ENCODE measurements at places on chromosomes 5 and 9.

- DNase-seq: no peak
Observed at GRCh38 chr9:127185931-127186781, 63.7 kb upstream of the ANGPTL2 start.

- DNase-seq: no peak
Observed at GRCh38 chr5:89395111-89395510, 512.1 kb upstream of the MEF2C start.

- DNase-seq: no peak
Observed at GRCh38 chr5:133928587-133929393, 39.6 kb downstream of the C5orf15 start.

- DNase-seq: no peak
Observed at GRCh38 chr5:97383996-97384395, 200.9 kb upstream of the RIOK2 start.

DNA sequence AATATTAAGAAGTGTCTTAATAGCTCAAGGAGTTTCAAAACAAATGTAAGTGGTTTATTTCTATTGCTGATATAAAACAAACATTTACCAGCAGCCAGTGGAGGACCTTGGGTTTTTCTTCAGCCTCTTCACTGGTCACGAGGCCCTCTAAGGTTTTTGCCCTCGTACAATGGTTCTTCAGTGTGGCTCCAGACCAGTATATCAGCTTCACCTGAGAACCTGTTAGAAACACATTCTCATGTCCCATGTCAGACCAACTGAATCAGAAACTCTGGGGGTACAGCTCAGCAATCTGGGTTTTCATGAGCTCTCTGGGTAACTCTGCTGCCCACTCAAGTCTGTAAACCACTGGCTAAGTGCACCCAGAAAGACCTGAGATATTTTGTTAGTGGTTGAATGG, 12.9 kb downstream of the WWC1 start:
- no peak for DNase-seq

- no peak for DNase-seq
Observed at GRCh38 chr5:134079748-134080581, 34.5 kb upstream of the TCF7 start.

DNA sequence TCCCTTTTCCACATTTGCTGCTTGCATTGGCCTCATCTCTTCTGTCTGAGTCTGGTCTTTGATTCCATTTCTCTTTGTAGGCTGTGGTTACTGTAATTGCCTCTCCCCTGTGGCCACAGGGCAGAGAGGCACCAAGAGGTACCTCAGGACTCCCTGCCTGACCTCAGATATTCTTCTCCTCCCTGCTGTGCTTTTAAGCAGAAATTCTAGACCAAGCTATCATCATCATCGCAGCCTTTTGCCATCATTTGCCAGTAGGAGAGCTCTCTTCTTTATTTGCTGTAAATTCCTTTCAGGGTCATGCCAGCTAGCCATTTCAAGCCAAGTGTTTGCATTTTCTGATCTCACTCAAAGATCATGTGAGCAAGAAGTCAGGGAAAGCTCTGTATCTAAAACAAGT, 369.6 kb downstream of the ICE1 start:
- no peak for DNase-seq

DNA sequence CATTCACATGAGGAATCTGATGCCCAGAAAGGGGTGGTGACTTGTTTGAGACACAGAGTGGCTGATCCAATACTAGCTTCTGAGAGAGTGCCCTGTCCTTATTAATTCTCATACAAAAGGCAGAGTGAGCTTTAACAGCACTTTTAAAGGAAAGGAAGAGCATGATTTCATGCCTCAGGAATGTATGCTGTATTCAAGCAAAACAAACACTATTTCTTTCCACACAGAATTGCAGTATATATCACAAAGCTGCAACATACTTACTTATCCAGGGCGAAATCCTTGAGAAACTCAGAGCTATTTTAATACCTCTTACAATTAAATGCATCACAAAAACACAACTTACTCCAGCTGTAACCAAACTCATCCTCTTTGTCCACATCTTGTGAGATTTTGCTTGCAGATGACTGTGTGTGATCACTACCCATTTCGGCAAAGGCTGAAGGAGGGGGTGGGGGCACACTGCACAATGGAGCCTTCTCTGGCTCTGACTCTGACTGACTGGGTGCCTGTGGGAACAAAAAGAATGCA, 139.8 kb downstream of the MPDZ start:
- DNase-seq: no peak

DNA sequence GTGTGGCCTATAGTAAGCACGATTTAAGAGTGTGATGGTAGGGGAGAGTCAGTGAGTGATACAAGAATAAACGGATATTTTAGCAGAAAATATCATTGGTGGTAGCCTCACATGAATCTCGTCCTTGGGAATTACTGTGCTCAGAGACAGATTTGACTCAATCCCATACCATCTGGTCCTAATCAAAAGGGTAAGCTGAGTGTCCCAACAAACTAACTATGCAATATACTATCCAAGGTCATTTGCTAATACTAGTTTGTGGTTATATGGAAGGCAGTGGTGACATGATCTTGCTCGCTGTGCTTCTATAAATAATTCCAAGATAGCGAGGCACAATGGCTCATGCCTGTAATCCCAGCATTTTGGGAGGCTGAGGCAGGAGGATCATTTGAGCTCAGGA, 103.2 kb downstream of the TRPM6 start:
- no peak for DNase-seq

DNA sequence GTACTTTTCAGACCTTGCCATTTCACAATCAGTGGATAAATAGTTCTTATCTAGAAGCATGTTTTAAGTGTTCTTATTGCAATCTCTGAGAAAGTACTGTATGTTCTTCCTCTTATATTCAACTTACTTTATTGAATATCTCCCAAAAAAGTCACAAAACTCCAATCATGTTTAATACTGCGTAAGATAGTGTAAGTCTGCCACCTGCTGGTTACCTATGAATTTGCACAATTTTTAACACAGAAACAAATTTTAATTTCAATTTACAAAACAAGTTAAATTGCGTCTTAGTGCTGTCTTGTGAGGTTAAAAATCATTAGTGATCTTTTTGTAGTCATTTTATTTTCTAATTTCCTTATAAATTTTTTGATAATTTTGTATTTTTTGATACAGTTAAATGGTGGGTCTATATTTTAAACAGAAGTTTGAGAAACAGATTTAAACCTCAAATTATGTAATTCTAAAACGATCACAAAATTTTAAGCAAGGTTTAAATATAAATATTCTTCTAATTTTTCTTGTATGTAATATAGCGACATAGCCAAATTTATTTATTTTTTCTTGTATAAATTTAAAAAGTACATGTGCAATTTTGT, 115.8 kb downstream of the EMB start:
- DNase-seq: no peak

- DNase-seq: no peak
Observed at GRCh38 chr9:131744720-131745201, 4.9 kb upstream of the RAPGEF1 start.

DNA sequence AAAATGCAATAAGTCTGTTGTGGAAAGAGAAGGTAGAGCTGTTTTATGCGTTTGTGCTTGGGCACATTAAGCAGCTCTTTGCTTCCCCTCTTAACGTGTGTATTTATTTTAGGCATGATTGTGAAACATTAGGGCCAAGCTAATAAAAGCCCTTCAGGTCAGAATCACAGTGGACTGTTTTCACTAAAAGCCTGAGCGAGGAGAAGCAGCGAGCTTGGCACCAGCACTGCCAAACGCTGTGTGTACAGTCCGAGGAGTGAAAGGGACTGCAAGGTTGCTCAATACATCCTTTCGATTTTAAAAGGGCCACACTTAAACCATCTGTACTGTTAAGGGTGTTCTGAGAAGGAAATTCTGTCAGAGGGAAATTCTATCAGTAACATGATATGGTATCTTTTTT, 107.2 kb upstream of the CKMT2 start:
- DNase-seq: no peak

- no peak for DNase-seq
Observed at GRCh38 chr5:134545070-134545868, 19.8 kb downstream of the JADE2 start.

DNA sequence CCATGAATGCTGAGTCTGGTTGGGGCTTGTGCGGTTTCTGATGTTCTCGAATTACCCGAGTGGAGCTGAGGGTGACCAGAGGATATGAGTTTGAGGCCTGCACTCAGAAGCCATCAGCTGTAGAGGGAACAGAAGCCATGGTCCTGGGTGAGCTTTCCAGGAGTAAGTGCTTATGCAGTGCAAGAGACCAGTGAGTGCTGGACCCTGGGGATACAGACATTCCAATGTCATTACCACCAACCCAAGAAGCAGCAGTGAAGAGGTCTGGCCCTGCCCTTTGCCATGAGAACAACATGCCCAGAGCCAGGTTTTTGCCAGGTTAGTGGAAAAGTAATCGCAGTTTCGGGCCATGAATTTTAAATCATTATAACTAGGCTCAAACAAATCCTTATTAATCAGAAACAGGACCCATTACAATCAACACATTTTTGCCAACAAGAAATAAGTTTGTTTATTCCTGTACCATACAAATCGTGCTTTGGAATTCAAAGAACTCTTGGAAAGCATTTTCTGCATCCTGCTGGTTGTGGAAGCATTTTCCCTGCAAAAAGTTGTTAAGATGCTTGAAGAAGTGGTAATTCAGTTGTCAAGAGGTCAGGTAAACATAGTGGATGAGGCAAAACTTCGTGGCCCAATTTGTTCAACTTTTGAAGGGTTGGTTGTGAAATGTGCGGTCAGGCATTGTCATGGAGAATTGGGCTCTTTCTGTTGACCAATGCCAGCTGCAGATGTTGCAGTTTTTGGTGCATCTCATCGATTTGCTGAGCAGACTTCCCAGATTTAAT, 154.6 kb downstream of the SYK start:
- DNase-seq: no peak

- DNase-seq: no peak
Observed at GRCh38 chr5:30781643-30782042, 411.8 kb upstream of the CDH6 start.

- peak; percentile 12 for DNase-seq
Observed at GRCh38 chr9:83669067-83669466, 38.7 kb downstream of the UBQLN1 start.

- no peak for DNase-seq
Observed at GRCh38 chr5:31944684-31945445, 229.3 kb downstream of the GOLPH3 start.

DNA sequence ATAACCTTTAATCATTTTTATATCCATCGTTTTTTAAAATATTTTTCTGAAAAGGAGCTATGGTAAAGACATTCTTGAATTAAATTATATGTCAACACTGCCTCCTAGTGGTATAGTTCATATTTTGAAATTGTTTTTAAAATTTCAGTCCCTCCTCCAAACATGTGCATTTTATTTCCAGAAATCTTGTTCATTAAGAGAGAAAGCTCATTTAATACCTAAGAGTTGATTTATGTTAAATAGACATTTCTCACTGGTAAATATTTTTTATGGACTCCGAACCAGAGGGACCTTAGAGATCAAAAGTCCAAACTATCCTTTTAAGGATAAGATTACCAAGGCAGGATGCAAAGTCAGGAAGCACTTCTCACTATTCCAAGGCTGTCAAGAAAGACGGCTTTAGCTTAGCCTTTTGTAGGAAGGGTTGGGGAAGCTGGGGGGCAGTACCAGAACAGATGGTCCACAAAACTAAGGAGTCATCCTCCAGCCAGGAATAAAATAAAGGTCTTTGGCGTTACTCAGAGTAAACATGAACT, 21.6 kb downstream of the BHMT start:
- DNase-seq: peak; percentile 32

DNA sequence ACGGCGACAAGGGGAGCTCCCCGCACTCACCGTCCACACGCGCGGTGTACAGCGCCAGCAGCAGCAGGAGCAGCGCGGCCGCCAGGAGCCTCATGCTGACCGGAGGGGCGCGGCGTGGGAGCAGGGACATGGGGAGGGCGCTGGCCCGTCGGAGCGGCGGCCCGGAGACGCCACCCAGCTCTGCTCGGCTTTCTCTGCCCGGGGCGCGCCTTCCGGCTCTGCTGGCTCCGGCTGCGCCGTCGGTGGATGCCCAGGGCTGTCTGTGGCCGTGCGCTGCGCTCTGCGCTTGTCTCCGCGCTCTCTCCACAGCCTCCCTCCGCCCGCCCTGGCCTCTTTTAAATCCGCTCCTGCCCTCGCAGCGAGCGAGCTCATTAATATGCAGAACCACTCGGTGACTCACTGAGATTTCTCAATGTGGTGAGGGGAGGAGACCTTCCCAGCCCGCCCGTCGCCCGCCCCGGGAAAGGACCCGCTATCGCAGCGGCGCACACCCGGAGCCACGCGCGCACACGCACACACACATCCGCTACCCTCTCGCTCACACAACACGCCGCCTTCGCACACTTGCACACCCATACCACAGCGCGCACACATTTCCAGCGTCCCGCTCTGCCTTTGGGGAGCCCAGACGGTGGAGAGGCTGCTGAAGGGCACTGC, at the start of gene CXCL14:
CXCL14 (minus strand) TSS at position 307 of the 657 bp plus-strand sequence; CDS start at position 94, 213 bp downstream.
- no peak for DNase-seq

DNA sequence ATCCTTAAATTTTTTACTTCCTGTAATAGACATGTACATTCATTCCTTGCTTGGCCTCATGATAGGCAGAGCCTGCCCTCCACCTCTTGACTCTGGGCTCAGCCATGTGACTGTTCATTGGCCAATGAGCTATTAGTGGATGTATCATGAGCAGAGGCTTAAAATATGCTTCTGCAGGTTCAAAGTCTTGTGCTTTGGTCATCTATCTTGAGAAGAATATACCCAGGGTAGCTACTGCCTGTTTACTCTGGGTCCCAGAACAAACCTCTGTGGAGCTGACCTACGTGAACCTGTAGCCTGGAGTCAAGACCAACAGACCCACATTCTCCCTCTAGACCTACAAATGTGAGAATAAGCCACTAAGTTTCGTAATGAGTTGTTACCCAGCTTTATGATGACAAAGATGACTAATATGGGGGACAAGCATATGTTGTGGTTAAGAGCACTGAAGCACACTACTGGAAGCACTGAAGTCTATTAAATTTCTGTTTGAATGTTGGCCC, 244.4 kb downstream of the MAST4 start:
- no peak for DNase-seq

GRCh38 chr5:58927181-58927580, 344.3 kb downstream of the RAB3C start:
- DNase-seq: no peak

DNA sequence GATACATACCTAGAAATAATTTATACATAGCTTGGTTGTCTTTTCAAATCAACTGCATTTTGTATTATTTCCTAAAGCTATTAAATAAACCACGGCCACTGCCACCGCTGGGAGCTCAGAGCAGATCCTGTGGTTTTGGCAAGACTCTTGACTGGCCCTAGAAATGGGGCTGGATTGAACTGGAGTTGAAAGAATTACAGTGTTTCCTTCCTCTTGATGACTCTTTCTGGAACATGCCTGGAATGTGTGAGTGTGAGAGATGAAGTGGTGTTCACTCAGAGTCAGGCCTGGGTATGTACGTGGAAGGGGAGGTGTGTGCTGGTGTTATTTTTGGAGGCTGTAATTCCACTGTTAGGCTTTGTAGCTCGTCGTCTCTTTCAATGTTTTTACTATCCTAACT, 45.9 kb downstream of the TEK start:
- DNase-seq: no peak

- DNase-seq: no peak
Observed at GRCh38 chr5:31485376-31486207, 46.3 kb downstream of the DROSHA start.

DNA sequence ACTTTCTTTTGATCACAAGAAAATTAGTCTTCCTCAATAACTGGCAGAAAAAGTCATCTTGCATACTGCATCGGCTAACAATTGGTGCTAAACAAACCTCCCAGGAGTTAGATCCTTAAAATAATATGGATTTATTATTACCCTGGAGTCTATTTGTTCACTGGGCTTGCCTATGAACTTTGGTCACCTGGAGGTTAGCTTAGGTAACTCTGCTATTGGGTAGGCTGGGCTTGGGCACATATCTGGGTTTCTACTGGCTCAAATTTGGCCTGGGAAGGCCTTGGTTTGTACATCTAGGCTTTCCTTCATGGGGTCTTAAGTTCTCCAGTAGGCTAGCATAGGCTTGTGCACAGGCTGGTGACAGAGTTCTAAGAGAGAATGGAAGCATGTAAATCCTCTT, 279.9 kb downstream of the RASEF start:
- no peak for DNase-seq
